ENCODE measurements at places on chromosomes 1 and 21.

DNA sequence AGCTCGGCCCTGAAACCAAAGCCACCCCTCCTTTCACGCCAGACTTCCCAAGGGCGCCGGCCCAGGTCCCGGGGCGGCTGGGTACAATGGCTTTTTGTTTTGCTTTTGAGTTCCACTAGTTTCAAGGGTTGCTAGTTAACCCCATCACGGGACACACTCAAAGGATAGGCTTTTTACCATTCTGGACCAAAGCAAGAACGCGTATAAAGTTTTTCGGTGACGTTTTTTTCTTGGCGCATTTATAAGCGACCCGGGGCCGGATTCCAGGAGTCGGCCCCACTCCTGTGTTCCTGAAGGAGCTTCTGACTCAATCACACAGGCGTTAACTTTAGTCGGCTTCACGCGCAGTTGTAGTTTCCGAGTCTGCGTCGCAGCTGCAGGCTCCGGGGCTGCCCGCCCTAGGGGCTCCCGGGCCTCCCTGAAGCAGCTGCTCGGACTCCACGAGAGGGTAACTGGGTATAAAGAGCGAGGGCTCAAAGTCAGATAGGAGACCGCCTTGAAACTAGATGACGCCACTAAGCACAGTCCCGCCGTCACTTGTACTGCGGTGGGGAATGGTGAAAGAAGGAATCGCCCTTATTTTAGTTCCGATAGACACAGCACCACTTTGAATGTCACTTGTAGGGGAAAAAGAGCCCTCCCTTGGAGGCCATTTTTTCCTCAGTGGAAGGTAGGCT lies 707 bp upstream of the KLHL21 start:
- no peak for DNase-seq

GRCh38 chr21:18959817-18960216 lies 556.2 kb upstream of the TMPRSS15 start:
- DNase-seq = no peak

DNA sequence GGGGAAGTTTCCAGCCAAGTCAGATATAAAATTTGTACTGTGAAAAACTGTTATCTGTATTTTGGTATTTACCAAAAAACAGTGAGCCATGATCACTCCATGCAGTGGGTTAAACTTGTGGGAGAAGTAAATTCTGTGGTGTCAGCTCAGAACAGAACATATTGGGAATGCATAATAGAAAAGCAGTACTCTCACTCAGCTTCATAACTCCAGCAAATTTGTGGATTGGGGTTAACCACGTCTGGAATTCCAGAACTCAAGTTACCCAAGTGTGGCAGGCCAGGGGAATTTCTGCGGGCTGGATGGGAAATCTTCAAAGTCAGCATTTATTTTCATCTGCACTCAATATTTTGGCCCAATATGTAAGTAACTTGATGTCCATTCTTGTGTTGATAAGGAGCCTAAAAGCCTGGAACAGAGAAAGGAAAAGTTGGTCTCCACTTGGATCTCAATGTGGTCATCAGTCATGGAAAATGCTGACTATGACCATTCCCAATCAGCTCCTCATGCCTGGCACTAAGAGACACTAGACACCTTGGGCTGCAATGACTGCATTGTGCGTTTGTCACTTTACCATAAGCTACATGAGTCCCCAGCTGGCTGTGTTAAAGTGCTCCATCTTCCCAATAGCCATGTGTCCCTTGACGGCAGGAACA lies 39.1 kb upstream of the ENAH start:
- DNase-seq = no peak

- DNase-seq = no peak
Observed at GRCh38 chr1:53467391-53467790, 8.2 kb downstream of the DMRTB1 start.

DNA sequence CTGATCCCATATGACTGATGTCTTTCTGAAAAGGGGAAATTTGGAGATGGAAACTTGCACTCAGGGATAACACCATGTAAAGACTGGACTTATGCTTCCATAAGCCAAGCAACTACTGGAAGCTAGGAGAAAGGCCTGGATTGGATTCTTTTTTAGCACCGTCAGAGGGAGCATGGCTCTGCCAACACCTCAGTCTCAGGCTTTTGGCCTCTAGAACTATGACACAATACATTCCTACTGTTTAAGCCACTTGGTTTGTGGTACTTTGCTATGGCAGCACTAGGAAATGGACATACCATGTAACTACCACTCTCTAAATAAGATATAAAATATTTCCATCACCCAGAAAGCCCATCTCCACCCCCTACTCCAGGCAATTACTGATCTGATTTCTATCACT lies 139.7 kb downstream of the CYYR1 start:
- no peak for DNase-seq

GRCh38 chr21:32843561-32843960 lies 72.0 kb upstream of the PAXBP1 start:
- no peak for DNase-seq

DNA sequence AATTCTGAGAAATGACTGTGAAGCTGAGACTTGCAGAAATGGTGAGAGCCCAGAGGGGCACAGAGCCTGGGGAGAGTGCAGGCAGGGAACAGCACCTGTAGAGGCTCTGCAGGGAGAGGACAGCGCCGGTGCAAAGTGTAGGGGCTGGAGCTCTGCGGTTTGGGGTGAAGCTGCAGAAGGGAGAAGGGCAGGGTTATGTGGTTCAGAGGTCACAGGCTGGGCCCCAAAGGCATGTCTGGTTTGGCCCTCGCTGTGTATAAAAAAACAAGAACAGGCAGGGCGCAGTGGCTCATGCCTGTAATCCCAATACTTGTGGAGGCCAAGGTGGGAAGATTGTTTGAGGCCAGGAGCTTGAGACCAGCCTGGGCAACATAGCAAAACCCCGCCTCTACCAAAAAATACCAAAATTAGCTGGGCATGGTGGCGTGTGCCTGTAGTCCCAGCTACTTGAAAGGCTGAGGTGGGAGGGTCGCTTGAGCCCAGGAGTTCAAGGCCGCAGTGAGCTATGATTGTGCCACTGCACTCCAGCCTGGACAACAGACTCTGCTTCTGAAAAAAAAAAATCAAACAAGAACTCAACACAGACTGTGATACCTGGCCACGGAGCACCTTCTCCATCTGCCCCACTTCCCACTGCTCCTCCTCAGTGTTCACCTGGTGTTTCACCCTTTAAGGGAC lies 29.1 kb downstream of the SERINC2 start:
- no peak for DNase-seq

- DNase-seq = no peak
Observed at GRCh38 chr1:190808035-190808434, 330.4 kb upstream of the BRINP3 start.

GRCh38 chr1:148389027-148389339 lies 94.1 kb downstream of the PPIAL4G start:
- DNase-seq = no peak

DNA sequence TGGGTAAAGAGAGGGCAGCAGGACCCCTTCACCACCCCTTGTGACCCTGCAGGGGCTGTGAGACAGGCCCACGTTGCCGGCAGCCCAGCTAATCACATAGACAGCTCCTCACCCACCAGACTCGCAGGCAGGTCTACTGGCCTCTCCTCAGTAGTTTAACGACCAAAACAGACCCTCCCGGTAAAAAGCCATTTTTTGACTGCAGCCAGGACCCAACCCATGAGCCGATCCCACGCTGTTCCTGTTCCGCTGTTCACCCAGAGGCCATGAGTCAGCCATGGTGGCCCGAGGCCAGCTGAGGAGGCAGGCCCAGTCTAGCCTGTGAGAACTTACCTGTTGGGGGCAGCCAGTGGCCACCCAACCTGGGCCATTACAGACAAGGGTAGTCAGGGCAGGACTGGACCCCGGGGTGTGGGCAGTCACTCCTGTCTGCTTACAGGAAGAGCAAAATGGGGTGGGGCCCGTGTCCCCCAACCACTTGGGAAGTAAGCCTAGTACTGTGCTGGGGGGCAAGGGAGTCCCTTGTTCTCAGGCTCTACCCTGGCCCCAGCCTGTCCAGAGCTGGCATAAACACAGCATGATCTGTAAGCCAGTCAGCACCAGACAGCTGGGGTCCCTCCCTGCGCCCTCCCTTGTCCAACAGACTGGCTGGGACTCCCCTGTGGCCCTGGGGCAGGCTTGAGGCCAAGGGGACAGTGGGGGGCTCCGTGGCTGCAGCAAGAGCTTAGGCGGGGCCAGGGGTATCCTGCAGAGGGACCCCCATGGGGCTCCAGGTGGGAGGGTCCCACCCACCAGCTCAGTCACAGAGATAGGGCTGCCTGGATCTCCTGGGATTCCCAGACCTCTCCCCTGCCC lies 61.9 kb downstream of the WNT9A start:
- DNase-seq = no peak

GRCh38 chr1:110048923-110049601 lies 14.6 kb downstream of the STRIP1 start:
- no peak for DNase-seq

DNA sequence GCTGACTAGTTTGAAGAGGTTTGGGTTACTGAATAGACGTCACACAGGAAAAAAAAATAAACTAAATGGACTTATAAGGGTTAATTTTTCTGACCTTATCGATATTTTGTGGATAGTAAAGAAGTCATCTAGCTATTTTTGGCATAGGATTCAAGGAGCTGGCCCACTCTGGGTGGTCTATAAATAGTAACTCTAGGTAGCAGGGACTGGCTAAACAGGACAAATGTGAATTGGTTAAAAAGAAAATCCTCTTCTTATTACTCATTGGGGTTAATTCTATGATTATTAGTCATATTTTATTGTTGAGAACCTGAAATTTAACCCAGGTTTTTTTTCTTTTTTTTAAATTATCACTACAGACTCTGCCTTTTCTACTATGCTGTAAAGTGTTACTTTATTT lies 61.7 kb downstream of the ATF6 start:
- no peak for DNase-seq

- no peak for DNase-seq
Observed at GRCh38 chr1:1521331-1521730, 9.4 kb downstream of the ATAD3A start.

DNA sequence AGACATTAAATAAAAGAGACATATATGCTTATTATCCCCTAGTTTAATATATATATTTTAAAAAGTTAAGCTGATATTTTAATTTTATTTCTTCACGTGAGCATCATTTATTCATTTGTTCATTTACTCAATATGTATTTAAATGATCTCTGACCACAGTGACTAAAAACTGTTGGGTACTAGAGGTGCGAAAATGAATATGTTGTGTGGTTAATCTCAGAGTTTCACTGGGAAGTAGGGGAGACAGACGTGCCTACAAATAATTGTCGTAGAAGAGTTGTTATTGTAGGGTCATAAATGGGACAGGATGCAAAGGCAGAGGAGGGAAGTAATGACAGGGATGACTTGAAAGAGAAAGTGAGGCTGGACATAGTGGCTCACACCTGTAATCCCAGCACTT lies 213.0 kb upstream of the CACYBP start:
- DNase-seq = no peak

- no peak for DNase-seq
Observed at GRCh38 chr21:16102113-16102512, 372.3 kb downstream of the USP25 start.

DNA sequence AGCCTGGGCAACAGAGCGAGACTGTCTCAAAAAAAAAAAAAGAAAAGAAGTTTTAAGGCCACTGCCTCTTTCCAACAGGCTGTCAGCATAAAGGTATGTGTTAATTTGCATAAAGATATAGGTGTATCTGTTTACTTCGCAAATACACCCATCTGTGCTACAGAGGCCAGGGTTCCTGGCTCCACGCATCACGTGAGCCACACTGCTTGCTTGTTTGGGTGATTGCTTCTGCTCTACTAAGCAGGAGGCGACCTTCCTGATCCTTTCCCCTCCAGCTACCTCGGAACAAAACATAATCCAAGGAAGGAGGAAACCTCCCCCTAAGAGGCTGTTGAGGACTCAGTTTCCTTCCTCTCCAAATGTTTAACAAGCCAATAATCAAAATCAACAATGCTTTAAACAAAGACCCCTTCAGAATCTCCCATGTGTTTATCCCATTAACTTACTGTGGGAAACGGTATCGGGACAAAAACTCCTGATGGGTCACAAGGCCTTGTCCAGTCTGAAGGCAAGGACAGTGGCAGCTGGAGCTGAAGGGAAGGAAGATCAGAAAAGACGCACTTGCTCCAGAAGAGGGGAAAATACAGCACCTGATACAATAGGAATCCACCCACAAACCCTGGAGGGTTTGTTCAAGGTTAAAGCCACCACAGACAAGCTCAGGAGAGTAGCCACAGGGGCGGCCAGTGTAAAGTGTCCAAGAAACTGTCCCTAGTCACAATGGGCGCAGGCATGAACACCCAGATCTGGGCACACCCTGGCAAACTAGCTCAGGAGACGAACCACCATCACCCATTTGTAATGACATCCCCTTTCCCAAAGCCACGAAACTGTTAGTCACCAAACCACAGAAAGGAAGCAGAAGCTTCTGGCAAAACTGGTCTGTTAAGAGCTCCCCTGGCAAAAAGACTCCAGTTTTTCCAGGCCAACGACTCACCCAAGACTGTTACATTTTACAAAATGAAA lies 17.2 kb downstream of the CTNNBIP1 start:
- DNase-seq = no peak

DNA sequence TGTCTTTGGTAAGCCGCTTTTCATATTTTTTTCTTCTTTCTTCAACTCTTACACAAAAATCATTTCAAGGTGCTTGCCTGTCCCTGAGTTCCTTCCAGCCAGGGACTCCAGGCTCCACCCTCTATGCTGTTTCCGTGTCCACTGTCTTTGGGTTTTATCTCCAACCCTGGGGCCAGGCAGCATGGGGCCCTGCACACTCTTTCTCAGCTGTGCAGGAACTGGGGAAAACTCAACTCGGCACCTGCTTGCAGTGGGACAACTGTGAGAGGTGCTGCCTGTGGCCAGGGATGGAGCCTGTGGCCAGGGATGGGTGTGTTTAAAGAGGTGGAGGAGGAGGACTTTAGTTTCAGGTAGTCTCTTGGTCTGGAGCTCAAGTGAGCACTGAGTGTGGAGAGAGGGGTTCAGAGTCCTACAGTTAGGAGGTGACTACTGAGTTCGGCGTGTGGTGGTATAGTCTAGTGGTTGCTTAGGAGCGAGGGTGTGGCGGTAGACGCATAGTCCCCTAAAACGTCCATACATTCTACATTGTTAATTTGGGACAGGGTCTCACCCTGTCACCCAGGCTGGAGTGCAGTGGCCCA lies 13.4 kb downstream of the TNFRSF8 start:
- no peak for DNase-seq

- DNase-seq = no peak
Observed at GRCh38 chr1:154862907-154863306, 7.2 kb downstream of the KCNN3 start.

- no peak for DNase-seq
Observed at GRCh38 chr1:247172996-247173395, 1.2 kb upstream of the ZNF124 start.

- DNase-seq = no peak
Observed at GRCh38 chr1:171158096-171158495, 27.0 kb upstream of the FMO2 start.

GRCh38 chr1:92877792-92878191 lies 46.0 kb downstream of the RPL5 start:
- no peak for DNase-seq
